ENCODE measurements at places on chromosomes 1 and 21. TPM values are rescaled to one million over a fixed set of nuclear protein-coding genes. Genes with fewer than 3 reads are reported as not detected.

The KRTAP19-3 gene
- total RNA-seq = not detected

The CXADR gene
- total RNA-seq = 87.0 TPM

The ANGPTL7 gene
- total RNA-seq = not detected

The DESI2 gene
- total RNA-seq = 72.7 TPM

The C8A gene
- not detected for total RNA-seq

The VWA1 gene
- 64.0 TPM for total RNA-seq

The MAP10 gene
- 8.4 TPM for total RNA-seq

The TRNP1 gene
- 5.7 TPM for total RNA-seq

All from testis (tissue), 5 donors.